Activated naive CD8-positive, alpha-beta T cell treated with anti-CD3 and anti-CD28 coated beads, Interleukin-2, amount 50 U/mL, for 16 hours (primary cell): ENCODE measurements at places on chromosomes 11 and 22.

- no peak for DNase-seq
These were observed 29.7 kb upstream of the PICK1 start for GRCh38 chr22:38027487-38027886.

DNA sequence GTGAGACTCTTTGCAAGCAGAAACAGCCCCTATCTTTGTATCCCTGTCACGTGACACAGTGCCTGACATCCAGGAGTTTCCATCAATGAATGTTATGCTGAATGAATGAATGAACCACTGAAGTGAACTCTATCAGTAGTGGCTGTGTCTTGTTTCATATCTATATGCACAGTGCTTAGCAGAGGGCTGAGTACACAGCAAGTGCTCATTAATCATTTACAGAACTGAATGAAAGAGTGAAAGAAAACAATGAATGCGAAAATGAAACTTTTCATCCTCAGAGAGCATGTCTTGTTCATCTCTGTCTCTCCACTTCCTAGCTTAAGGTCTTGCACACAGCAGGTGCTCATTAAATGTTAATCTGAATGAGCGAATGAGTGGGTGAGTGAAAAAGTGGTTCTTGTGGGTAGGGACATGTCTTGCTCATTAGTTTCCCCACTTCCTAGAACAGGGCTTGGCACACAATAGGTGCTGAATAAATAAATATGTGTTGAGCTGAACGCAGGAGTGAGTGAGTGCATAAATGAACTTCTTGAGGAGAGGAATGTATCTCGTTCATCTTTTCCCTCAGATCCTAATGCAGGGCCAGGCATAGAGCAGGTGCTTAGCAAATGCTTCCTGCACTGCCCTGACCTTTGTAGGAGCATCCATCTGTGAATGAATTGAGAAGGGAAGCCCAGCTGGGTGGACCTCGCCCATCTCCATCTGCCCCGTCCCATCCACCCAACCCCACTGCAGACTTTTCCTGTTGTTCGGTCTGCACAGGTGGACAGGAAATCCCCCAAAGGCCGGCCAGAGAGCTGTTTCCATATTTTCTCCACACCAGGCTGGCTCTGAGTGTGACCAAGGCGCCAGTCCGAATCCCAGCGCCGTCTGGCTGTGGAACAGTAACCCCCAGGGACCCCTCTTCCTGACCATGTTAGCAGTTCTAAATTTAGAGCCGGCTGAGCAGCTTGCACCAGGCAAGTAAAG, 113.4 kb upstream of the CRYBB3 start:
- no peak for DNase-seq

- no peak for DNase-seq
These were observed 87.9 kb downstream of the OSBP2 start for GRCh38 chr22:30782613-30783012.

- DNase-seq = no peak
These were observed 61.9 kb upstream of the CSNK2A3 start for GRCh38 chr11:11414996-11415395.

- DNase-seq = no peak
These were observed 23.6 kb downstream of the MYEOV start for GRCh38 chr11:69317401-69318092.

- DNase-seq = no peak
These were observed 35.1 kb upstream of the SUSD2 start for GRCh38 chr22:24146194-24146616.

DNA sequence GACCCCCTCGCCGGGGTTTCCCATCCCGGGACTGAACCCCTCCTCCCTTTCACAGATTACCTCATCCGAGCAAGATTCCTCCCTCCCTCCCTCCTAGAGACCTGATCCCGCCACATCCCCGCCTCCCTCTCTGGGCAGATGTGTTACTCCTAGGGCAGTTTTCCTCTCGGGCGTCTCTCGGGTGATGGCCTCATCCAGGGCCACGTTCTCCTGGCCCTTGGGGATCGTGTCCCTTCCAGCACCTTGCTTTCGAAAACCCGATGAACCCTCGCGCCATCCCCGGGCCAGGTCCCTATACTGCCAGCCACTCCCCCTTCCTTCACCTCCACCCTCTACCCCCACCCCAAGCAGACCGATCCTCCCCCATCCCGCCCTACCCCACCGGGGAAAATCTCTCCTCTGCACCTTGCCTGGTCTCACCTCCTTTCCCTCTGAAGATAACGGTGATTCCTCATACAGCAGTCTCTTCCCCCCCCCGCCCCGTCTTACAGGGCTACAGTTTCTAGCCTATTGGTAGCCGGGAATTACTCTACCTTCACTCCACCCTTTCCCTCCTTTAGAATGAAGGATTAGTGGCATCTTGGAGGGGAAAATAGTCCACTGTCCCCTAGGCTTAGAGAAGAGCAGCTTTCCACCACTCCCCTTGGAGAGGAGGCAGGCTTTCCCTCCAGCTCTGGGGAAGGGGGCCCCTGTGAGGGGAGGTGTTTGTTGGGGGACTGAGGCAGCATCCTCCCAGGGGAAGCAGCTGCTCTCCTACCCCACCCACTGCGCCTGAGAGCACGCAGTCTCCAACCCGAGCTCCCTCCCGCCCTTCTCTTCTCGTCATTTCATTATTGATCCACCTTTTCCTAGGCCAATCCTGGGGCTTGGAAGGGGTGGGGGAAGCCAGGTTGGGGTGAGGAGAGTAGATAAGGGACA, 1.2 kb downstream of the KMT2A start:
- DNase-seq = no peak

DNA sequence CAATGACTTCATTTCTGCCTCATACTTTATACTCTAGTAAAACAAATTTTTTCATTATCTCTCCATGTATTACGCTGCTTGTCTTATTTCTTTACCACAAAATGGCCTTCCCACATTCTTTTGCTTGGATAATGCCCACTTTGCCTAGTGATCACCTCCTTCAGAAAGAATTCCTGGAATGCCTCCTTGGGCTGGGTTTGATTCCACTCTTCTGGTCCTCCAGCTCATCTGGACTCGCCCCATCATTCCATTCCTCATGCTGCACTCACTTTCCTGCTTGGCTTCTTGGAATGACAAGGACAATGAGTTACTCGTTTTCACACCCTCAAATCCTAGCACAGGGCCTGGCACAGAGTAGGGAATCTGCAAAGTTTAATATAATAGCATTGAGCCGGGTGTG, 475.1 kb upstream of the LARGE1 start:
- no peak for DNase-seq

DNA sequence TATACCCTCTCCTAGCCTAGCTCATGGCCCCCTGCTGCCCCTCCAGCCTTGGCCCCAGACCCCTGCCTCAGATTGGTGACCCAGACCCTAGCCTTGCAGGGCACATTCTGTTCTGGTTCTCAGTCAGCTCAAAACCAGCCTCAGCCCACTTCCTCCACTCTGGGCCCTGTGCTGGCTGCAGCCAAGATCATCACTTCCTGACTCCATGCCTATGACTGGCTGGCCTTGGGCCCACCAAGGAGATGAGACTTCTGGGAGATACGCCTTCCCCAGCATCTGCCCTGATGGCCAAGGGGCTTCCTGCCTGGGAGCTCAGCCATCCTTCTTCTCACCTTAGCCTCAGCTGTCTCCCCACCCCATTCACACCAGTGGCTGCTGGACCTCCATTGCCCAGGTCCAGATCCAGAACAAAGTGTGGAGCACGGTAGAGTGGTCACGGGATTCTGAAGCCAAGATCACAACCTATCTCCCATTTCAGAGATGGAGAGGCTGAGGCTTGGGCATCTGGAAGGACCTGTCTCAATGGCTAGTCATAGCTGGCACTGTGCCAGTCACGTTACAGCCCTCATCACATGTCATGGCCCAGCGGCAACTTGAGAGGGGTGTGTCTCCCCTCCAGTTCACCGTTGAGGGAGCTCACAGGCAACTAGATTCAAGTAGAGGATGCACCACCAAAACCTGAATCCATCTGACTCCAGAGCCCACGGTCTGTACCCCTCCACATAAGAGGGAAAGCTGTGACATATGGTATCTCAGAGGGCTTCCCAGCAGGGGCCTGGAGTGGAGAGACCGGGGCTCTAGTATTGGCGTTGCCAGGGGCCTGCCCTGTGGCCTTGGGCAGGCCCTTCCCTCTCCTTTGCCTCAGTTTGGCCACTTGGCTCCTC, 43.0 kb upstream of the KLHL35 start:
- no peak for DNase-seq

DNA sequence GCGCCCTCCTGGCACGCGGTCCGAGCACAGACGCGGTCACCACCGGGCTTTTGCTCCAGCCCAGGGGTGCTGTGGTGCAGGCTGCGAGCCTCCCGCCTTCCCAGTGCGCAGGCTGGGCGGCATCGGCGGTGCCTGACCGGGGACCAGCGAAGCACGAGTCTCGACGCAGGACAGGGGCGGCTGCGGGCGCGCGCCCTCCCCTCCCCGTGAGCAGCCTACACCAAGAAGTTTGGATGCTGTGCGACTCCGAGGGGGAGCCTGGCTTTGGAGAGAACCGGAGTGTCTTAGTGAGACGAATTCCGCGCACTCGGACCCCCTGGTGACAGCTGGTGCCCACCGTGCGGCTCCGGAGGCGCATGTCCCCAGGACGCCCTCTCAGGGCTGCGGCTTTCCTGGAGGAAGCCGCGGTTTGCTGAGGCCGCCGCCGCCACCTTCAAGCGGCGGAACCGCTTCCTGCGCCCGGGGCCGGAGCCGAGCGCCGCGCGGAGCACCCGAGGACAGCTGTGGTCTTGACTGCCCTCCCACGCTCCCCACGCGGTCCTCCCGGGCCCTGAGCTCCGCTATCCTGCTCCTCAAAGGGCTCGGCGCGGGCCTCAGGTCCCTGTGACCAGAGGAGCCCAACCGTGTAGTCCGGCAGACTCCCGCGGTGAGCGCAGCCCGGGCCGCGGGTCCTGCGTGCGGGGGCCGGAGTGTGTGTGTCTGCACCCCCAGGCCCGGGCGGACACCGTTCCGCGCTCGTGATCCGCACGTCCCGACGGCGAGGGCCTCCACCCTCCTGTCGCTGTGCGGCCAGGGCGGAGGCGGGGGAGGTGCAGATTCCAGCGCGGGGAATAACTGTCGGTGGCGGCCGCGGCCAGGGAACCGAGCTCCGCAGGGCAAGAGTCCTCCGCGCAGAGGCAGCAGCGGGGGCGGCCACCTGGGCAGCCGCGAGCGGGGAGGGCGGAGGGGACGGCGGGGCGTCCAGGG, 1.7 kb downstream of the FGF3 start:
- DNase-seq = no peak

GRCh38 chr11:120709808-120710207, 198.3 kb downstream of the GRIK4 start:
- DNase-seq = no peak

DNA sequence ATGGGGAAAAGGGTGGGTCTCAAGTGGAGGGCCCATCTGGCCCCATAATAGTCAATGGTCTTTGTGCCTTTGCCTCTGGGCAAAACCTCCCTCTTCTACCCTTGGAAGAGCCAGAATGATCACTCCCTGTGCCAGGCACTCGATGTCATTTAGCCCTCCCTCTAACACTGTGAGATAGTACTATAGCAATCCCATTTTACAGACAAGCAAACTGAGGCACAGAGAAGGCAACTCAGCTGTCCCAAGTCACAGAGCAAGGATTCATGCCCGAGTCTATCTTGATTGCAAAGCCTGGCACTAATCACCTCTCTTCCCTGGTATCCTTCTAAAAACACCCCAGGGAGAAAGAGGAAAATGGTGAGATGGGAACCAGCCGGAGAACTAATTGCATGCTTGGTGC, 76.4 kb downstream of the TP53I11 start:
- DNase-seq = no peak

DNA sequence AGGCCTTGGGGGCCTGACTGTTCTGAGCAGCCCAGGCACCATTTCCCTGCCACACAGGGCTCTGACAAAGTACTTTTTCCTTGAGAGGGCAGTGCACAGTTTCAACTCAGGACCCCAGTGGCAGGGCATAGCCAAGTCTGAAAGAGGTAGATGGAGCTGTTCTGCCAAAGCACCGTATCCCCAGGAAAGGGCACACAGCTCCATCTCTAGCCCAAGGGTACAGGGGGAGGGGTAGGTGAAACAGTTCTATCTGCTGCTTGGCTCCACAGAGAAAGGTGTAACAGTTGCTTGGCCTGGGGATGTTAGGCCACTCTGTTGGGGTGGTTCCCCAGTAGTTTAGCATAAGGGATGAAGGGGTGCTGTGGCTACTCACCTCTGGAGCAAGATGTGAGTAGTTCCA, 47.8 kb downstream of the GDPD4 start:
- no peak for DNase-seq

GRCh38 chr11:18229501-18229900, 7.1 kb downstream of the SAA4 start:
- DNase-seq = no peak

GRCh38 chr22:23137905-23138561, 3.8 kb downstream of the RSPH14 start:
- DNase-seq = no peak

DNA sequence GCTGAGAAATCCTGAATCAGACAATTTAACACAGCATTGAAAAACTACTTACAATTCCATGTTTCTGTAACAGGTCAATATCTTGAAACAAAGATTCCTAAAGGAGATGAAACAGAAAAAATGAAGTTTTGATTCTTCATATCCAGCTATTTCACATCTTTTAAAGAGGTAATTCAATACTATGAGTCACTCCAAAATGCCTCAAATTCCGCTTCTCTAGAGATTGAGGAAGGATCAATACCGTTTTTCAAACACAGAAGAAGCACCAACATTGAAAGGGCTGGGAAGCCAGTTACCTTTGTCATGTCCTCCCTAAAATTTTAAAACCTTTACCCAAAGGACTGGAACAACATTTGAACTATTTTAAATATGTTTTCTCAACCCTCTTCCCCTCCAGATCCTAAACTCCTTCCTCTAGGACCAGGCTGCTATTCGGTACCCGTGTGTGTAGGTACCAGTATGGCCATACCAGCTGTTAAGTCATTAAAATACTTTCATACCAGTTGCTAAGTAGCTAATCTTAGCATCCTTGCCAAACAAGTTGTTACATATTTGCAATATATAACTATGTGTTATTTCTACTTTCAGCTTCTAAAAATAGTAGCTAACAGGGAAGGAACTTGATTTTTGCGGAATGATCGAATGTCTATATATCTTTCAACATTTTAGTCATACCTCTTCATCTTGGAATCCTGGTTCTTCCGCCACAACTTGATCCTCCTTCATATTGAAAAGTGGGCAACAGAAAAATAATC, 2.3 kb downstream of the DMC1 start:
- DNase-seq = no peak

- no peak for DNase-seq
These were observed 22.2 kb downstream of the RRAS2 start for GRCh38 chr11:14336507-14337503.

GRCh38 chr11:87819151-87819550, 356.1 kb downstream of the RAB38 start:
- no peak for DNase-seq

- DNase-seq = no peak
These were observed 18.1 kb downstream of the TBC1D10A start for GRCh38 chr22:30308518-30309230.

DNA sequence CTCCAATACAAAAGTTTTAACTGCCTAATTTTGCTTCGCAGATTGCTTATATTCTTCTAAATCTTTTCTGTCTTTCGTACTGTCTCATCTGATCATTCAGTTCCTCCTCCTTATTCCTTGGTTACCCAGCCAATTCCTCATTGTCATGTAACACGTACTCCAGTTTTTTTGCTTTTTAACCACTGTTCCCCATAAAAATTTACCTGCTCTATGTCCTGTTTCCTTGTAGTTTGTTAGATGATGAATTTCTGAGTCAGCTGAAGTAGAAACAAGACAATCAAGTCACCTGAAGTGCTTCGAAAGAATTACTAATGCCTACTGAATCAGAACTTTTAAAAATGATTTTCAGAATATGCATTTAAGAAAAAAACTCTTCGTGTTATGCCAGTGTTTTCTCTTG, 150.6 kb downstream of the CNTN5 start:
- no peak for DNase-seq
